Activated CD4-positive, alpha-beta T cell treated with anti-CD3 and anti-CD28 coated beads for 1 hour (primary cell): ENCODE measurements at places on chromosomes 5 and 9.

- no peak for DNase-seq
Observed at GRCh38 chr9:113614843-113615648, 151.5 kb downstream of the RGS3 start.

DNA sequence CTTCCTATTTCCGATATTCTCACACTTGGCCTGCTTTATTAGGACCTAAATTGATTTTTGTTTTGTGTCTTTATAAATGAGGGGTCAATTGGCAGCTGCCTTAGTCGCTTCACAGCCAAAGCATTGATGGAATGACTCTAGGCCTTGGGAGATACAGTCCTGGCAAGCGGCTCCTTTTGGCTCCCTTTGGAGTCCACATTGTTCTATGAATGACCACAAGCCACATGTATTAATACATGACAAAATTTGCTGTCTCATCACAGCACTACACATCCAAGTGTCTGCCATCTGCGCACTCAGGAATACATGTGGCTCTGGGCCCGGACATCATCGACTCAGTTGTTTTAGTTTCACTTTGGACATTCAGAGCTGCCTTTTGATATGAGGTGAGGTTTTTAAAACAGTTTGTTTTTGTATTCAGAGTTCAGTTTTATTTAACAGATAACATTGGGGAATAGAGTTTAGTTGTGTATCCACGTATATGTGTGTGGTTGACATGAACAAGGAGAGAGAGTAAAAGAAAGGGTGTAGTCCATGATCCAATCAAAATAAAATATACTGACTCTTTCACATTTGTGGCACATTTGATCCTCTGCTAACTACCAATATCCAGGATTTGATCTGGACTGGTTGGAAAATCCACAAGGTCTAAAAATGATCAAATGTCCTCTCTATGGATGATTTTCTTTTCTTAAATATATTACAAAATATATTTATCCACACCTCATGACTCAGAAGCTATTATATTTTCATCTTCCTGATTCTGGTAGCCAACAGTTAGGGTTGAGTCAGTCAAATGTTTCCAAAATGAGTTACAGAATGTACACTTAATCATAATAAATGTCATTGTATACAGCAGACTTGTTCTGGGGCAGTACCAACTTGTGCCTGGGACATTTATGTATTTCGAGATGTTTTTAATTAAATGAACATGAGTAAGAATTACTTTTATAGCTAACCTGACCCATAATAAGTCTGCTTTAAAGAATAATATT is 114.0 kb upstream of the MTAP start:
- DNase-seq: no peak

DNA sequence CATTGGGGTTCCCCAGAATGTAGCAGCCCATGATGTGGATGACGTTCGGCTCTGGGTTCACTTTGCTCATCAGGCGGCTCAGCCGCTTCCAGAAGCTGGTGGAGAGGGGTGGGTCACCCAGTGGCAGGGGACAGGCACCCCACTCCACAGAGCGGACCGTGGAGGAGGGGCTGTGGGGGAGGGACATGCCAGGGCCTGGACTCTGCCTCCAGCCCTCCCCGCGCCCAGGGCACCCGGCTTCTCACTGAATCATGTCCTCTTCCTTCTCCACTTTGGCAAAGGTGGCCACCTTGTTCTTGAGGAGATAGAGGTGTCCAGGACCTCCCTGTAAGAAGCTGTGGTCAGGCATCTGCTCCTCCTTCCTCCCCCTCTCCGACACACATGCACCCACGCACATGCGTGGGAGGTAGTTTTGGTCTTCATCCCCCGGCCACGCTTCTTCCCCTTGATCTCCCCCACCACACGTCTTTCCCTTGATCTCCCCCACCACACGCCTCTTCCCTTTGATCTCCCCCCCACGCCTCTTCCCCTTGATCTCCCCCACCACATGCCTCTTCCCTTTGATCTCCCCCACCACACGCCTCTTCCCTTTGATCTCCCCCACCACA is 8.9 kb upstream of the ENTPD8 start:
- no peak for DNase-seq

DNA sequence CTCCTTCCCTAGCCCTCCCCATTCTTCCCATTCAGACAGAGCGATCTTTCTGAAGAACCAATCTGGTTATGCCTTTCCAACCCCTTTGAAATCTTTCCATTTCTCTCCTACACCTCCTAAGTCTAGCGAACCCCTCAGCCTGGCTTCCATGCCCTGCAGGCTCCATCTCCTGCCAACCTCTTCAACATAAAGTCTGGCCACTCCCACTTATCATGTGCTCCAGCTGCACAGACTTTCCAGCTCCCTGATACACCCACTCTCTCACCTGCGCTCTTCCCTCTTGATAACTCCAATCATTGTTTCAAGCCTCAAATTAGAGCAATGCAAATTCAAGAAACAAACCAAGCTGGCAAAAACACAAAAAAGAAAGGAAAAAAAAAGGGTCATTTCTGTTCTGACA is 3.8 kb upstream of the ORM1 start:
- DNase-seq: no peak

DNA sequence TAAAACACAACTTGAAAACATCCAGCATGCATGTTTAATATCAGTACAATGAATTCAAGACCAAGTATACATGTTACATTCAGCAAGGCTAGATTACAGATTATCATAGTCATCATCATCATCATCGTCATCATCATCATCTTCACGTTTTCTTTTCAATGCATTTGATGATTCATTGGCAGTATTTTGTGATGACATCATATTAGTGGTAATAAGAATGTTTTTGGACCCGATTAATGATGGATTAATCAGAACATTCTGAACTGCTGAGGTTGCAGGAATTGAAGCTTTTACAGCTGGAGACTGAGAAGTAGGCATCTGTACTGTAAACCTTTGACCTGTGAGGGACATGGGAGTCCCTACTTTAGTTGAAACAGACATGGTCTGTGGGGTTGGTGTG is 4.5 kb downstream of the AK6 start:
- no peak for DNase-seq

DNA sequence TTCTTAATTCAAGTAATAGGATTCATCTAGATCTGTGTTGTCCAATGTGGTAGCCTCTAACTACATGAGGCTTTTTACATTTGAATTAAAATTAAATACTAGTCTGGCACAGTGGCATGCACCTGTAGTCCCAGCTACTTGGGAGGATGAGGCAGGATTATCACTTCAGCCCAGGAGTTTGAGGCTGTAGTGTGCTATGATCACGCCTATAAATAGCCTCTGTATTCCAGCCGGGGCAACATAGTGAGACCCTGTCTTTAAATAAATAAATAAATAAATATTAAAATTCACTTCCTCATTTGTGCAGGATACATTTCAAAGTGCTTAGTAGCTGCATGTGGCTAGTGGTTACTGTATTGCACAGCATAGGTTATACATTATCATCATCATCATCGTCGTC is 91.8 kb downstream of the UBE2R2 start:
- DNase-seq: no peak

- no peak for DNase-seq
Observed at GRCh38 chr9:5801739-5802113, 31.2 kb downstream of the ERMP1 start.

DNA sequence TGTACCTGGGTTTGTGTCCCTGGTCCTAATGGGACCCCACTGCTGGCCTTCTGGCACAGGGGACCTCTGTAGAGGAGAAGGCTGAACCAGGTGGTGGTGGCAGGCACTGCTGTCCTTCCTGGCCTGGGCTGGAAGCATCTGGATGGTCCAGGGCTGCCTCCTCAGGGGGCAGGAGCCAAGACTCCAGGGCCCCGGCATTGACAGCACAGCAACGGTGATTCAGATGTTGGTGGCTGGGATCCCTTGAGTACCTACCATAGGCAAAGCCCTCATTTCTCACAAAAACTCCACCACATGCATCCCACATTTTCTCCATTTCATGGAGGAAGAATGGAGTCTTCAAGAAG is 15.0 kb downstream of the FGD3 start:
- DNase-seq: no peak

DNA sequence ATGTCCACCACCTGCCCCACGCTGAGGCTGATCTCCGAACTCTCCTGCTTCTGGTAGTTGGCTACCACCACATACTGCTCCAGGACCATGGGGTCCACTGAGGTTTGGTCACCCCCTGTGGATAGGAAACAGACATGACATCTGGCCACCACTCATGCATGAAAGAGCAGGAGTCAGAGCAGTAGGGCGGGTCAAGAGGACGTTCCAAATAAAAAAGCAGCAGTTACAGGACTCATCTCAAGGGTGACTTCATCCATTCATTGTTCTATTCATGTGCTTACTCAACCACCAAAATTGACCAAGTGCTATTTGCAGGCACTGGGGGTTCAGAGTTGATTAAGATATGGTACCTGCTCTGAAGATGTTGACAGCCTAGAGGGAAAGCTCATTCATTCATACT is 79.2 kb upstream of the UBTD2 start:
- no peak for DNase-seq

- DNase-seq: no peak
Observed at GRCh38 chr5:36844305-36844704, 32.3 kb upstream of the NIPBL start.

DNA sequence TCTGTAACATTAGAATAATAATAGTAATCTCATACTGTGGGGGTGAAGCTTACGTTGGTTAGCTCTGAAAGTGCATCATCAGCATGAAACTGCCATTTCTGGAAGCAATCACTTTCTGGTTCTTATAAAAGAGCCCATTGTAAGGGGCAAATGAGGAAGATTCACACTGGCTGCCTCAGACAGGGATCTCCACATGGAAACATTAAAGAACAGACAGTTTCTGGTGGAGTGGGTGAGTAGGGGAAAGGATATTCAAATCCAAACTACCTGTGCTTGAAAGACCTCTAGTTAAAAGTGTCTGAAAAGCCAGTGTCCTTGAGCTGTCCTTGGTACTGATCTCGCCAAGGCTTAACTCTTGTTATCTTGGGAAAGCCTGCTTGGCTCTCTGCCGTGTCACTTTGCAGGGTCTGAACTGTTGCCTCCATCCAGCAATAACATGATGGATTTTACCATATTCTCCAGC is 19.1 kb upstream of the SLC31A2 start:
- no peak for DNase-seq

DNA sequence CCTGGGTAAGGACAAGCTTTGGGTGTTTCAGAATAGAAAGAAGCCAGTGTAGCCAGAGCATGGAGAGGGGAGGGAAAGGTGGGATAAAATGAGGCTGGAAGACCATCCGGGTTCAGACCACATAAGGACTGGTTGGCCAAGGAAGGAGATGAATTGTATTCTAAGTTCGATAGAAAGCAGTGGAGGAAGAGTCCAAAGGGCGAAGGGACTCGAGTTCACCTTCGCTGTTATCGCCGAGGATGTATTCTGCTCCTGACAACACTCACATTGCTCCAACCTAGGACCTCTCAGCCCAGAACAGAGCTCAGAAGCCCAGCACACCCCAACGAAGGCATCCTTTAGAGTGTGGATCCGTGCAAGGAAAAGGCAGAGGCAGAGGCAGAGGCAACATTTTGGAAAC is 133.1 kb upstream of the EPB41L4A start:
- no peak for DNase-seq

DNA sequence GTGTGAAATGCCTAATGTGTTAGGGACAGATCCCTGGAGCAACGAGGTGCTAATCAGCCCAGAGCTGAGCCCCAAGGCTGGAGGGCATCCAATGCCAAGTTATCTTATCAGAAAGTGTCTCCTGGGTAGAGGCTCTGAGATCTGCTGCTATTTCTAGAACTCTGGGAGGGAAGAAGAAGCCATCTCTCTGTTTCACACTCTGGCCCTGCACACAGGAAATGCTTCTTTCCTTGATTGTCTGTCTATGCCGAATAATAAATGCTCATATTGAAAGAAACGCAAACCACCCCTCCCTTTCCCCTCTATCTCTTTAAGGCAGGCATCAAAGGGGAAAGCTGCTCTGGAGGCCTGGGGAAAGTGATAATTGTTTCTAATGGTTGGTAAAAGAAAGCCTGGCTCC is 166.7 kb downstream of the PAPPA start:
- no peak for DNase-seq

DNA sequence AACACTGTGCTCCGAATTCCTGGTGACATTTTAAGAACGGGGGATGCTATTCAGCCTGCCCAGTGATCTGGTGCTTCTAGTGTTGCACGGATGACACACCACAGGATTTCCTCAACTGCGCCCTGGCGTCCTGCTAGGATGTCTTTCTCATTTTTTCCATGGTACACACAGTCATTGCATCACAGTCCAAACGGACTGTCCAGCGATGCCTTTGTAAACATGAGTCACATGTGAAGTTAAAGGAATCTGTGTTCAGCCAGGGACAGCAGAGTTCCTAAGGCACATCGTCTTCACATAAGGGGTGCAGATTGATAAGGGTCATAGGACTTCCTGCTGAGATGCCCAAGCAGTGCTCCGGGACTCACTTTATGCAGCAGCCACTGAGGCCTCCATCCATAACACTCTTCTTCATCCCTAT is 9.3 kb upstream of the PTPN3 start:
- no peak for DNase-seq

DNA sequence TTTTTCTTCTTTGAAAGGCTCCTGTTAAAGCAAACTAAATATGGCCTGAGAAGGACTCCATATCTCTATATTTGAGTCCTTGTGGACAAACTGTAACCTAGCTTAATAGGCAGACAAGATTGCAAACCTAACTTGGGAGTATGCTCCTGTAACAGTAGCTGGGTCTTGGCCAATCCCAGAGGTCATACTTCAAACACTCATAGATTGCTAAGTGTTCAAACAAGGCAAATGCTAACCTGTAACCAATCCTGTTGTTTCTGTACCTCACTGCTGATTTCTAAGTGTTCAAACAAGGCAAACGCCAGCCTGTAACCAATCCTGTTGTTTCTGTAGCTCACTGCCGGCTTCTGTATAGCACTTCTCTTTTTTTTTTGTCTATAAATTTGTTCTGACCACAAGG is 50.6 kb upstream of the CLK4 start:
- DNase-seq: no peak

DNA sequence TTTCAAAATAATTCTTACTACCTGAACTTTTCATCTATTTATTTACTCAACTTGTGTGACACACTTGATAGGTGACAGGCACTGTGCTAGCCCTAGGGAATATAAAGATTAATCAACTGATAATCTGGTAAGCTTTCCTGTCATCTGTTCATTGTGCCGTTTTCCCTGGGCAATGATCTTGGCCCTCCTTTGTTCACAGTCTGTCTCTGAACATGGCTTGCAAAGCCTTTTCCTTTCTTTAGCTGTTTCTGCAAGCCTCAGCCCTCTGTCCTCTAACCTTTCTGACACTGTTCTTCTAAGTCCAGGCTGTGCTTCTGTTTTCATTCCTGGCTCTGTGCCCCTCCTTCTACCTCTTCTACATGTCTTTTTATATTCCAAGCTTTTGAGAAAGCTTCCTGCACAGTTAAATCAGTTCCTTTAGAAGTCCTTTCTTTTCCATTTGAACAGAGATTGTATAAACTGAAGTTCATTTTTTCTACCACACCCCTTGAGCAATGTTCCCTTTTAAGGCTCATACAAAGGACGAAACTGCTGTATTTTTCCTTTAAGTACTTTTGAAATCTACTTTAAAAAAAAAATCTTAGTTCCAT is 803.0 kb upstream of the ZNF608 start:
- DNase-seq: no peak

GRCh38 chr9:101375546-101375945 is 9.3 kb downstream of the BAAT start:
- no peak for DNase-seq
